ENCODE measurements at places on chromosomes 2 and 18. TPM values are rescaled to one million over a fixed set of nuclear protein-coding genes. Genes with fewer than 3 reads are reported as not detected.

AGXT gene
- total RNA-seq, result not detected

LBX2 gene
- not detected for total RNA-seq

CPLX4 gene
- total RNA-seq, result not detected

NOL4 gene
- not detected for total RNA-seq

DNA sequence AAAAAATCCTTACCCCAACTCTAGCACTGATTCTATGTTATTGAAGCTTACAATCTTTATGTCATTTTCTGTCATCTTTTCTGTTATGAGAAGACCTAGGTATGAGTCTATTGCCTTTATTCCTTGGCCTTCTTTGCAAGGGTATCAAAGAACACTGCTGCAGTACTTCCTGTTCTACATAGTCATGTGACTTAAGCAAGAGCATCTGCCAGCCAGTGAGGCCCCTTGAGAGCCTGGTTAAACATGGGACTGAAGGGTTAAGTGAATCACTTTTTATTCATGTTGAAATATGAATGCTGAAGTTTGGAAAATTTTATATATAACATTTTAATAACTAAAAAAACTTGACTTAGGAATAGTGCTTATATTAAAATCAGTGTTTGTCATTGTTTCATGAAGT, 844 bp upstream of the CPS1 start:
- no peak for DNase-seq

DNA sequence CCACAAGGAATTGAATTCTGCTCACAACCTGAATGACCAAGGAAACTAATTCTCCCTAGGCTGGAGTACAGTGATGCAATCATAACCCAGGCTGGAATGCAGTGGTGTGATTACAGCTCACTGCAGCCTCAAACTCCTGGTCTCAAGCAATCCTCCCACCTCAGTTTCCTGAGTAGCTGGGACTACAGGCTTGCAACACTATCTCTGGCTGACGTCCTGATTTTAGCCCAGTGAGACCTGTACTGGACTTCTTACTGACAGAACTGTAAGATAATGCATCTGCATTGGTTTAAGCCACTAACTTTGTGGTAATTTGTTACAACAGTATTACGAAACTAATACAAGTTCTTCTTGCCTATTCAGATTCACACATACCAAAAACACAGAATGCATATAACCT, 9.5 kb upstream of the KDSR start:
- no peak for DNase-seq

- DNase-seq, result peak; percentile 2
These were observed 191.9 kb upstream of the TCF4 start for GRCh38 chr18:55779691-55780585.

DNA sequence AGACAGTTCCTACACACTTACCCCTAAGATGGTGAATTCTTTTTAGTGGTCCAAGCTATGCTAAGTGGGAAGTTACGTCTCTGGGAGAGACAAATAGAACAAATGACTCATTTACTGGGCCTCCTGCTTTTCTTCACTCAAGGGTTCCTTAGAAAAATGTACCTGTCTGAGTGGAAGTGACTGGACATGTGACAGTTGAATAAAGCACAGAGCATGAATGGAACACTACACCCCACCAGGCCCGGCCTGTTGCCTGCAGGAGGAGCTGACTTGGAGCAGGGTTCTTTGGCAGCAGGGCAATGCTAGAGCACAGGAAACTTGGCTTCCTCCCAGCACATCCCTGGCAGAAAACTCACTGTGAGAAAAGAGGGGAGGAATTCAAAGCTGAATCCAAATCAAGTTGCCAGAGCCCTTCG, 451.0 kb upstream of the SETBP1 start:
- DNase-seq, result no peak

GRCh38 chr18:61612517-61612916, 279.3 kb downstream of the CDH20 start:
- no peak for DNase-seq

DNA sequence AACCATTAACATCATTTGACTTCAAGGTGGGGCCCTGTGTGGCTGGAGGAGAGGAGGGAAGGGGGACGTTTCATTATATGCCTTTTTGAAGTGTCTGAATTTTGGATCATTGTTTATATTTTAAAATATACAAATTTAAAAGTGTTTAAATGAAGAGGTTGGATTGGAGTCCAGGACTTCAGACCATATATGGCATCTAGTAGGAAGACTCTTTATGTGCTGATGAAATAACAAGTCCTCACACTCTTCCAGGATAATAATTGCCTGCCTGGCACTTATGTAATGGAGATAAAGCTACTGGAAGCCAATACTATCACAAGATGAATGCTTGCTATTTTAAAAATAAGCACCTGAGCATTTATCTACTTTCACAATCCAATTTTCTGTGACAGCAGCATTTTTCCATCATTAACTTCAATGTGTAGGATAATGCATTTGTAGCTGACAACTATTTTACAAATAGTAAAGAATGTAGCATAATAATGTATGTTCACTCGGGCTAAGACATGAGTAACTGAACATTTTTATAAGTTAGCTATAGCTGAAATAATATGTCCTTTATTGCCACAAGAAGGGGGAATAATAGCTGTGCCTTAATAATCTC, 188.4 kb downstream of the MTCL1 start:
- DNase-seq, result no peak

DNA sequence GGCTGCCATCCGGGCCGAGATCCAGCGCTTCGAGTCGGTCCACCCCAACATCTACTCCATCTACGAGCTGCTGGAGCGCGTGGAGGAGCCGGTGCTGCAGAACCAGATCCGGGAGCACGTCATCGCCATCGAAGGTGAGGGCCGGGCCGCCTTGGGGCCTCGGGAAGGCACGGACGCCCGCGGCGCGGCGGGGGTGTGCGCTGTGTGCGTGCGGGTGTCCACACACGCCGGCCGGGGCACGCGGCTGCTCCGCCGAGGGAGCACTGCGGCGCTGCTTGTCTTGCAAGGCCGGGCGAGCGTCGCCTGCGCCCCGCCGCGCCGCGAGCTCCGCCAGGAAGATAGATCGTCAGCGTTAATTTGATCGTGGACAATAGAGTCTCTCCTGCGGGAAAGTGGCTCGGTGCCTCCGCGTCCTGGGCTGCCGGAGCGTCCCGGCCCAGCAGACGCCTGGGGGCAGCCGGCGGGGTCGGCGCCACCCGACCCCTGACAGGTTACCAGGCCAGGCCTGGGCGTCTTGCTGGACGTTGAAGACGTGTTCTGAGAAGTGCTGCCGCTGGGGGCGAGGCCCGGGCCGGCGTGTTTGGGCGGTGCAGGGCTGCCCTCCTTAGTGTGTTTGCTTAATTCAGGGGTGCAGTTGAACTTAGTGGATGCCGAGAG, 1.0 kb downstream of the AGAP1 start:
- no peak for DNase-seq

GRCh38 chr2:60355849-60356261, 197.6 kb downstream of the BCL11A start:
- DNase-seq, result no peak

DNA sequence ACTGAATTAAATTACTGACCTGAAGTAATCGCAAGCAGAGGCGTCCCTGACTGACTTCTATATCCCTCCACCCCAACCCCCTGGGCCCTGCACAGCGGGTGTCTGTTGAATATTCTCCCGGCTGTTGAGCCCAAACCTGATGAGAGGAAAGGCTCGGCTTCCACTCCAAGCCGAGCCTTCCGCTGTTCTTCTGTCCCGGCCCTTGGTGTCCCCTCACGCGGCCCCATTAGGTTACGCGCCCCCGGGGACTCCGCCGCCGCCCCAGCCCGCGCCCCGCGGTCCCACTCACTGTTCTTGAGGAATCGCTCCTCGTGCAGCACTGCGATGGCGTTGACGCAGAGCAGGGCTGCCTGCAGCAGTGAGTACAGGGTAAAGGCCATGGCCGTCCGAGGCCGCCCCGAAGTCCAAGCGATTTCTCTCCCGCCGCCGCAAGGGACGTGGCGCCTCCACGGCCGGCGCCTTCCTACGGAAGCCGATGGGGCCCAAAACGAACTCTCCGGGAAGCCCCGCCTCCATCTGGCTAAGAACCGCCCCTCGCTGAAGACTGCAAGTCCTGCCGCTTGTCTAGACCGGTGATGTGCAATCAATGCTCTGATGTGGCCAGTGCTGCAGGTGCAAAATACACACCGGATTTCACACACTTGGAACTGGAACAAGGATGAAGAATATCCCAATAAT, at the start of gene IER3IP1:
Gene IER3IP1 (minus strand): TSS at position 467 of the 678 bp plus-strand sequence. CDS start 87 bp downstream, at position 380.
- peak; percentile 86 for DNase-seq

DNA sequence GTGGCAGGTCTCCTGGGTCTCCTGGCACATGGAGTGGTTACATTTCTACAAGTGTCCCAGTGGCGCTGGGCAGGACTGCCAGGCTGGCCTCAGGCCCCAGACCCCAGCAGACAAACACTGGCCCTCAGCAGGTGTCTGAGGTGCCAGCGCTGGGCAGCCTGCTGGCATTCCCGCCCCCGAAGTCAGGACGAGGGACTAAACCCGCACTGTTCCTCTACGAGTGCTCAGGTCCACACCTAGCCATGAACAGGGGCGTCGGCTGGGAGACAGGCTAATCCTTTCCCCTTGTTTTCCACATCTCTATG, 12.8 kb downstream of the SNED1 start:
- DNase-seq, result no peak

GRCh38 chr2:181742361-181742760, 62.0 kb upstream of the NEUROD1 start:
- DNase-seq, result no peak

DNA sequence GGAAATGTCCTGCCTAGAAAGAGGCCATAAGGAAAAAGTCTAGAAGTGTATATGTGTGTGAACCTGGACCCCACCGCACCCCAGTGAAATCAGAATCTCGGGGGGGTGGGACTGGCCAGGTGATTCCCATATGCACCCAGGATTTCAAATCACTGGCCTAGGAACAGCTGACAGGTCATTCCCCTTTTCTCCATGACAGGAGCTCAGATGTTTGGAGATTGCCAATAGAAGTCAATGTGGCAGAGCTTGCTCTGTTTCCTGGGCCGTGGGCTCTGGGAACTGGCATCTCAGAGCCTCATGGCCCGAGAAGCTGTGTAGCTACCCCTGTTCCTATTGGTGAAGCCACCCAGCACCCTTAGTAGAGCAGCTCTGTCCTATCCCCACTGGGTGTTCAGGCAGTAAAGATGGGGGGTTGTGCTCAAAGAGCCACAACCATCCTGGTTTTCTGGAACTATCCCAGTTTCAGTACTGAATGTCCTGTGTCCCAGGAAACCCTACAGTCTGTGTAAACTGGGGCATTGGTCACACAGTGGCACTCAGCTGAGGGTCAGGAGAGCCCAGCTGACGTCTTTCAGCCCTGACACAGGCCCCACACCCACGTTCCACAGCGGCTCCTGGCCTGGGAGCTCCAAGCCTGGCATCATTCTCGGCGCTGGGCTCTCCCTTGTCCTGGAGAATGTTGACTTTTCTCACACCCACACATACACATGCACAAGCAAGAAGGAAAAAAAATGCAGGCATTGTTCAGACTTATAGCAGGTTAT, 18.9 kb downstream of the GNLY start:
- no peak for DNase-seq

All from CD8-positive, alpha-beta T cell (primary cell).